Activated B cell treated with CpG ODN at 0.5 μM for 24 hours (primary cell): ENCODE measurements at places on chromosomes 12 and 14.

DNA sequence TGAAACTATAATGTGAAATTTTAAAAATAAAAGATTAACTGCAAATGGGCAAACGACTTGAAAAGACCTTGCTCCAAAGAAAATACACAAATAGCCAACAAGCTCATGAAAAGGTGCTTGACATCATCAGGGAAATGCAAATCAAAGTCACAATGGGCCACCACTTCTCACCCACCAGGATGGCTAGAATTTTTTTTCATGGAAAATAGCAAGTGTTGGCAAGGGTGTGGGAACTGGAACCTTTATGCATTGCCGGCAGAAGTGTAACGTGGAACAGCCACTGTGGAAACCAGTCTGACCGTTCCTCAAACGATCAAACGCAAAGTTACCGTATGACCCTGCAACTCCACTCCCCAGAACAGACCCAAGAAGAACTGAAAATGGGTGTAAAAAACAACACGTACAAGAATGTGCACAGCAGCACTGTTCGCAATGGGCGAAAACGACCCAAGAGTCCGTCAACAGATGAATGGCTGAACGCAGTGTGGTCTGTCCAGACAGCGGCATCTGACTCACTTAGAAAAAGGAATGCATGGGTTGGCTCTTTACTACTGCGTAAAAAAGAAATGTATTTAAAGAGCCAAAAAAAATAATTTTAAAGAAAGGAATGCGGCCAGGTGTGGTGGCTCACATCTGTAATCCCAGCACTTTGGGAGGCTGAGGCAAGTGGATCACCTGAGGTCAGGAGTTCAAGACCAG, 40.2 kb downstream of the SCARB1 start:
- no peak for DNase-seq

- DNase-seq: no peak
Measured at GRCh38 chr12:56001487-56002100, 4.5 kb downstream of the SUOX start.

GRCh38 chr12:52971679-52972329, 22.9 kb downstream of the KRT18 start:
- DNase-seq: no peak

DNA sequence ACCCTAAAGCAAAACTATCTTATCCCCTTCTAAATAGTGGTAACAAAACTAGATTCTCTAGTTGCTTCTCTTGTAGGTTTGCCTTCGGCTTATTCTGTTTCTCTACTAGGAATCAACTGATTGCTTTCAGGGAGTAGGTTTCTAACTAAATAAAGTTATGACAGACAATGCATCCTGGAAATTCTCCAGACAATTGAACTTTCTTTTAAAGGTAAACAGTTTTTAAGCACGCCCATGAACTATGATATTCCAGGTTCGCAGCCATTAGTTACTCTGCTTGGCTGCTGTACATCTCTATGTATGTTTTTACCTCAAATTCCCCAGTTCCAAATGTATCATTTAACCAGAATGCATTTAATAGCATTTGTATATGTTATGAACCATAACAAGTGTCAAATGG, 23.9 kb downstream of the EIF2S3B start:
- DNase-seq: no peak

DNA sequence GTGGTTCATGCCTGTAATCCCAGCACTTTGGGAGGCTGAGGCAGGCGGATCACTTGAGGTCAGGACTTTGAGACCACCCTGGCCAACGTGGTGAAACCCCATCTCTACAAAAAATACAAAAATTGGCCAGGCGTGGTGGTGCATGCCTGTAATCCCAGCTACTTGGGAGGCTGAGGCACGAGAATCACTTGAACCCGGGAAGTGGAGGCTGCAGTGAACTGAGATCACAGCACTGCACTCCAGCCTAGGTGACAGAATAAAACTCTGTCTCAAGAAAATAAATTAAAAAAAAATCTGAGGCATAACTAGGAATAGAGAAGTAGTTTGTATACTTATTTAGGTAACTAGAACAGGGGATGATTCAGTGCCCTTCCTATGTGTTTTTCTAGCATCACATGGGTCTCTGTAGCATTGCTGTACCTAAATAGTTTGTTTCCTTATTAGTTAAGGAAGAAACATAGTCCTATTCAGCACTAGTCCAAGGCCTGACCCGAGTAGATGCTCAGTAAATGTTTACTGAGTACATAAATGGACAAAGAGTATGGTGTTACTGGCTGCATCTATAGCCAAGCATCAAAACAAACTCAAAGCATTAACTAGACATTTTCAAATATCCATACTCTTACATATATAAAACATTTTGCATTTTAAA, 21.7 kb downstream of the TAOK3 start:
- DNase-seq: no peak

DNA sequence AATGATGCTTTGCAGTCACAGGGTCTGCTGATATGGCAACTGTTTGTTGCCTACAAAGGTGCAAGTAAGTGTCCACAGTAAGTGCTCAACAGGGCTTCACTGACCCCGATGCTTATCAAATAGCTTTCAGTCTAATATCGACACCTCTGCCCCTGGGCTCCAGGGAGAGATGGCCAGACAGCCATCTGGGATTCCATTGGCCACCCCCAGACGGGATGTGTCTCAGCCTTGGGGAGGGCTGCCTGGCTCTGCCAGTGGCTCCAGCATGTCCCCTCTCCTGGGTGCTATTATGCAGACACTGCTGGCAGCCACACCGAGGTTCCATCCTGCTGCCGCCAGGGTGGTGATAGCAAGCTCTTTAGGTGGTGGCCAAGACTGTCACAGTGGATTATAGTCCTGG, 57.4 kb downstream of the DGLUCY start:
- DNase-seq: no peak

DNA sequence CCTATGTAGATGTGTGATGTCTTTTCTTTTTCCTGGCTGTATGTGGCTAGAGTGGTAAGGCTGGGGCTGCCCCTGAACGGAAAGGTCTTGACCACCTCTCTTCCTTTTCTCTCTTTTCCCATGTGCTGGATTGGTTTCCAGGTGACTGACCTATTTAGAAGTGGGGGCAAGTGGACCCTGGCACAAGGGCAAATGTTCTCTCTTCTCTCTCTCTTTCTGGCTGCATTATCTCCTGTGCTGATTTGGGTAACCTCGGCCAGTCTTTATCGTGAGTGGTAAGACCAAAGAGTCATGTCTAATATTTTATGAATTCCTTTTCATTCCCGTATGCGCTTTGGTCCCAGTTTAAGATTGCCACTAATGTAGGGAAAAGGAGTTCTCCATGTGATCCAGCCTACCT, 16.2 kb downstream of the ZNF664 start:
- no peak for DNase-seq

- no peak for DNase-seq
Measured at GRCh38 chr12:120194226-120194533, 335 bp downstream of the GCN1 start.

DNA sequence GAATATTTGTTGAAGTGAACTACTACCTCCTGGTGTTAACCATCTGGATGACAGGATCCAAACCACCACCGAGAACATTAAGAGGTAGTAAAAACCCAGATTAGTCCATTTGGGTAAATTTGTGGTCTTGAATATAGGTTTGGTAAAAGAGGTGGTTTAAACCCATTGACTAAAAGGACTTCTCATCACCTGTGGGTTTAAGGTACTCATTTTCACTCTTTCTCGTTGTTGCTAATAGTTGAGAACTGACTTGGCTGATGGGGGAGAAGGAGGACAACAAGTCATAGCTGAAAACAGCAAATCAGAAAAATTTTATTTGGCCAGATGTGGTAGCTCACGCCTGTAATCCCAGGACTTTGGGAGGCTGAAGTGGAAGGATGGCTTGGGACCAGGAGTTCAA, 59.2 kb downstream of the ACADS start:
- no peak for DNase-seq

- DNase-seq: peak; percentile 64
Measured at GRCh38 chr14:91286530-91286937, 42.0 kb upstream of the GPR68 start.

DNA sequence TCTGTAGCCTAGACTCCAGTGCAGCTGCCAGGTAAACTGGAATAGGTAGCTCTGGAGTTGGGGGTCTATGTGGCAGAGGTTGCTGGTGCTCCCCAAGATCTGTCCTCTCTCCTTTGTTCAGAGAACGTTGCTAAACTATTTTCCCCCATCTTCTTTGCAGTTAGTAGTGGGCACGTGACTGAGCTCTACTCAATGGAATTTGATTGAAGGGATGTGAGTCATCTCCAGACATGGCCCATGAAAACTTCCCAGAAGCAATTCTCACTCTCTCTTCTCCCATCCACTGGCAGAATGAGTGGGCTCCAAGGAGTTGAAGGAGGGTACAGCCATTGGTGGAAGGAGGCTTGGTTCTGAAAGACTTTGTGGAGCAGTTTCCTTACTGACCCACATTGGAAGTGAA, 44.0 kb downstream of the PAH start:
- no peak for DNase-seq

- no peak for DNase-seq
Measured at GRCh38 chr14:38941488-38941887, 161.5 kb downstream of the SEC23A start.

GRCh38 chr12:132132609-132133430, 11.3 kb downstream of the DDX51 start:
- DNase-seq: no peak

DNA sequence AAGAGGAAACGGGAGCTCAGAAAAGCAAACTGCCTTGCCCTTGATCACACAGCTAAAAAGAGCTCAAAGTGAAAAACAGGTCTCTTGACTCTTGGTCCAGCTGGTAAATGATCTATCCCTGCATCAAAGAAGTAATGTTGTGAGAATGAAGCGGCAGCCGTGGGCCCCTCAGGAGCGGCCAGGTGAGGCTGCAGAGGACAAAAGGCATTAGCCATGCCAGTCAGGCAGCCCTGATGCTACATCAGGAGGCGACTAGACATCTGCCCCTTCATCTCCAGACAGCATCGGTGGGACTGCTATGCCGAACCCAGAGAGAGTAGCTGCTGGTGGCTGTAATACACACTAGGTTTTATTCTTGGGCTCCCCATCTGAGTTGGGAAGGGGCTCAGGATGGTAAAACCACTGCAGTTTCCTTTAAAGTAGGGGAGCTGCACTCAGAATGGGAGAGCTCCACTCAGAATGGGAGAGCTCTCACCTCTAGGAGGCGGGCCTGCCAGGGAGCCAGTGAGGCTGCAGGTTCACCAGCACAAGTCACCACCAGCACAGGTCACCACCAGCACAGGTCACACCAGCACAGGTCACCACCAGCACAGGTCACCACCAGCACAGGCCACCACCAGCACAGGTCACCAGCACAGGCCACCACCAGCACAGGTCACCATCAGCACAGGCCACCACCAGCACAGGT, 120.1 kb downstream of the TSPAN9 start:
- DNase-seq: no peak

DNA sequence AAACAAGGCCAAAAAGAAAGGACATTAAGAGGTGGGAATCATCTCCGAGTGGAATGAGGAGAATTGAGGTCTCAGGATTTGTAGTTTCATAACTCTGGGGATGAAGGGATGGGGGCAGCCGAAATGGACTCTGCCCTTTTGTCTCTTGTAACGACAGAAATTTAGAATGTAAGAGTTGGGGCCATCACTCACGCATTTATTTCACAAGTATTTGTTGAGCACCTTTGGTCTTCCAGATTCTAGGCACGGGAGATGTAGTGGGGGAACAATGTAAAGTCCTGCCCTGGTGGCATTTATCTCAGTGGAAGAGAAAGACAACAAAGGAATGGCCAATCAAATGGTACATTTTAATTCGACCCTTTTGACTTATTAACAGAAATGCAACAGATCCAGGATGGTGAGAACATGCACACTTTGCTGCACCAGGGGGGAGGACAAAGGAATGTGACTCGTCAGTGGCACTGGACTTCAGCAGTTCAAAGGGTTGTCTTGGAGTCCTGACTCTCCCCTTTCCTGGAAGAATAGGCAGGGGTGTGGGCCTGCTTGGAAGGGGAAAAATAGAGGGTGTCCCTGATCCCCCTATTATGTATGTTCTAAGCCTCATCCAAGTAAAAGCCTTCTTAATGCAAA, 102.0 kb downstream of the TMEM30B start:
- no peak for DNase-seq

DNA sequence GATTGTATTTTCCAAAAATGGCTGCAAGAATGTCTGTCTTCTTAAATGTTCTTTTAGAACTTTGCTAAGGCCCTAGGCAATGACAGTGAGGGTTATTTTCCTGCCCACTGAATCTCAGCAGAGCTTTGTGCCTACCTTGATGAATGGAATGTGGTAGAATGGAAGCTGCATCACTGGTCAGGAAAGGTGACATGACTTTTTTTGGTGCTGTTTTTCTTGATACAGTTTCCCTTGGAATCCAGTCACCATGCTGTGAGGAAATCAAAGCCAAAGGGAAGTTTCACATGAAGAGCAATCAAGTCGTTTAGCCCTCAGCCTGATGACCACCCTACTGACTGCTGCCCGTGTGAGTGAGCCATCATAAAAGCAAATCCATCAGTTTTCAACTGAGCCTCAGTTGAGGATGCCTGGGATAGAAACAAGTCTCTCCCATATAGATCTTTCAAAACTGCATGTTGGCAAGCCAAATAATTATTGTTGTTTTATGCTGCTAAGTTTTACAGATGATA, 886.0 kb upstream of the FBXO33 start:
- DNase-seq: no peak

- no peak for DNase-seq
Measured at GRCh38 chr12:100138048-100138802, 4.4 kb downstream of the BLTP3B start.

DNA sequence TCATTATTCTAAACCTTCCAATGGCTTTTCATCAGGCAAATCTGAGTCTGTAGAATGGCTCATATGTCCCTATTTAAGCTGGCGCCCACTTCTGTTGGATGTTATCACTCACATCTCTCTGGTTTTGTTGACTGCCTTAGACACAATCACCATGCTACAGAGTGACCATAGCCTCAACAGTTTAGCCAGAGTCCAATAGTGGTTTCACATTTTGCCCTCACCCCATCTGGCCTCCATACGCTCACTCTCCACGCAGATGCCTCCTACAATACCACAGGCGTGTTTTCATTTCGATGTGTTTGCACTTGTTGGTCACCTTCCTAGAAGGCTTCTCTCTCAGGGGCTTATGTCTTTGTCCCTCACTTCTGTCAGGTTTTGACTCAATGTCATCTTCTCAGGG, 3.4 kb downstream of the KLRB1 start:
- no peak for DNase-seq
